ENCODE measurements at places on chromosomes 1 and 21.

- DNase-seq: no peak
Observed at GRCh38 chr1:61424382-61424781, 300.6 kb downstream of the TM2D1 start.

DNA sequence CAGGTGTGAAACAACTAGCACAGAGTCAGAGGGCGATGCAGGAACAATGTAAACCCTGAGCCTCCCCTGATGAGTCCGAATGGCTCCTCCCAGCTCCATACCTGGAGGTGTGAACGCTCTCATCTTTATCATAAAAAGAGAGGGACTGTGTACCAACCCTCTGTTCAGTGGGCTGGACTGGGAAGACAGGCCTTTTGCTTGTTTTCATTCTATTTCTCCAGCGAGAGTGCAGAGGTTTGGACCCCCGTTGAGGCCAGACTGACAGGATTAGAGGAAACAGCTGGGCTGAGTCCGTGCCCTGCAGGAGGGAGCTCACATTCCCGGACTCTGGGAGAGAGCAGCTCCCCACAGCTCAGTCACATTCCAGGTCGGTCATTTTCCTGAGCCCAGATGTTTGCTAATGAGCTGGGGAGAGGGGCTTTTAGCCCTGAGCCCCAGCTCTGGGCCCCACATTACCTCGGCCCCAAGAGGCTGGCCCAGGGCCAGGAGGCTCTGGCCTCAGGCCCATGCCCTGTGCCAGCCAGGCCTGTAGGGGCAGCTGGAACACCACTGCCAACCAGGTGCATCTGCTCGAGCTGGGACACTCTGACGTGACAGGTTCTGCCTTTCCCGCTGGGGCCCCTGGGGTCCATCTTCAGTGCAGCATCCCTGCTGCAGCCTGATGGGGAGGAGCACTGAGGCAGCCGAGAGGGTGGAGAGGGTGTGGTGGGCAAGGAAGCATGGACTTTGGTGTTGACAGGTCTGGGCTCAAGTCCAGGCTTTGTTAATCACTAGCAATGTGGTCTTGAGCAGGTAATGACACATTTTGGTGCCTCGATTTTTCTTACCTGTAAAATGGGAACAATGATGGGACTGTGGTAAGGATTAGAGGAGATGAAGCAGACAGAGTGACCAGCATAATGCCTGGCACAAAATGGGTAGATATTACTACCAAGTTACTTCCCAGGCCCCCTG is 3.5 kb upstream of the NBL1 start:
- DNase-seq: no peak

DNA sequence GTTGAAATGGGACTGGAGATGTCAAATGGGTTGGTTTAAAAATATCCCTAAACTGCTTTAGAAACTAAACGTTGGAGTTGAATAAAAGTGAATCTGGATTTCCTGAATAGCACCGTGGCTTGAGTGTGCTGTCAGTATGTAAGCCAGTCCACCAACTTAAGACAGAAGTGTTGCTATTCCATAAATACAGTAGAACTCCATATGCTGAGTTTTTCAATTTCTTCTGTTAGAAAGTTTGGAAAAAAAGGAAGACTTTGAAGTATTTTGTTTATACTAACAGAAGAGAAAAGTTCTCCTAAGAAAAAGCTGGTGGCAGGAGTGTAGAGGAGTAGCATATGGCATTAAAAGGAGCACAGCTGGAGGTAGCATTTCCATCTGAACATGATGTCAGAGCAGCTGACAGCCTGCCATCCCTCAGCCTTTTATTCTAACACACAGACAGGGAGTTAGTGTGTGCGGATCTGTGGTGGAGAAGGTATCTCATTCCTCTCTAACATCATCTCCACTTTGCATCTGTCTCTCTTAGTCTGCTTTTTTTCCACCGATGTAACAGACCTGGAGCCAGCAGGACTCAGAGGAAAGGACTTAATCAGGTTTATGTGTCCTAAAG is at the start of gene ZBTB18:
Gene ZBTB18, plus strand, starts transcription at position 449 of the 610 bp plus-strand sequence. Its CDS starts 149 bp downstream, at position 598.
- DNase-seq: peak; percentile 79

DNA sequence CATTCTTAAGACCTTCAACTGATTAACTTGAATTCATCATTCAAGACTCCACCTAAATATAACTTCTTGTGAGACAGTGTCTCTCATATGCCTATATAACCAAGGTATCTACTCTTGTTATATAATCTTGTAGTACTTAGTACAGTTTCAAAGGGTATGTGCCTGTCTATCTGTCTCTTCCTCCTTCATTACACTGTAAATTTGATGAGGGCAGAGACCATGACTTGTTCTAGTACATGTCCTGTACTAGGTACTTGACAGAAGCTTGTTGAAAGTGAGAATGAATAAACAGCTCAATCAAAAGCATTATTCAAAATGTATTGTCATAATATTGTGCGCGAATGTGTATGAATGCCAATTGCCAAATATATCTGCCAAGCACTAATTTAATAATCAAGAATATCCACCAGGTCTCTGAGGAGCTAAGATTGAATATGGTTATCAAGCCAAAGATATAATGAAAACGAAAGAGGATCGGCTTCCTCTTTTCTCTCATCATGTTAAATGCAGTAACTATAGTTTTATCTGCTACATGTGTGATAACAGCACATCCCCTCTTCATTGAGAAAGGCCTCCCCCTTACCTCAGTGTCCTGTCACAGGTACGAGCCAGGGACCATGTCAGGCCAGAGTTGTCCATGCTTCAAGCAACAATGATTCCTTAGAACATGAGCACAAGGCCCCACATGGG is 117.3 kb downstream of the UCHL5 start:
- no peak for DNase-seq

- DNase-seq: no peak
Observed at GRCh38 chr1:153627715-153628626, at the start of gene S100A1. S100A1 (plus strand) TSS chr1:153628434; CDS start chr1:153630522, 2,088 bp downstream.

GRCh38 chr1:235923466-235924021 is 56.8 kb upstream of the LYST start:
- peak; percentile 55 for DNase-seq

GRCh38 chr1:40662864-40663263 is 2.6 kb downstream of the RIMS3 start:
- peak; percentile 42 for DNase-seq

- no peak for DNase-seq
Observed at GRCh38 chr1:7365706-7366105, 405.4 kb upstream of the VAMP3 start.

- DNase-seq: no peak
Observed at GRCh38 chr1:4624141-4624715, 30.2 kb upstream of the AJAP1 start.

DNA sequence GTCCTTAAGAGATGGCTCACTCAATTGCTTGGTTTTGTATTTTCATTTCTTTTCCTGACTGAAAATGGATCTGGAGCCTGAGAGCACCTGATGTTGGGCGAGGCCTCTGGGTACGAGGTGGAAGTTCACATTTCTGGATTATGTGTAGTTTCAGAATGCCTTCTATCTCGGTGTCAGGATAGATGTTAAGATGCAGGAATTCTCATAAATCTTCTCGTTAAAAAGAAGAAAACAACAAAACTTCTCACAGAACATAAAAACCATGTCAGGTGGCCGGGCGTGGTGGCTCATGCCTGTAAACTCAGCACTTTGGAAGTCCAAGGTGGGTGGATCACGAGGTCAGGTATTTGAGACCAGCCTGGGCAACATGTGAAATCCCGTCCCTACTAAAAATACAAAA is 101.8 kb downstream of the RHOU start:
- DNase-seq: no peak

GRCh38 chr1:89829186-89829585 is 8.4 kb downstream of the LRRC8D start:
- no peak for DNase-seq

- DNase-seq: no peak
Observed at GRCh38 chr1:234820597-234820996, 210.6 kb upstream of the IRF2BP2 start.

DNA sequence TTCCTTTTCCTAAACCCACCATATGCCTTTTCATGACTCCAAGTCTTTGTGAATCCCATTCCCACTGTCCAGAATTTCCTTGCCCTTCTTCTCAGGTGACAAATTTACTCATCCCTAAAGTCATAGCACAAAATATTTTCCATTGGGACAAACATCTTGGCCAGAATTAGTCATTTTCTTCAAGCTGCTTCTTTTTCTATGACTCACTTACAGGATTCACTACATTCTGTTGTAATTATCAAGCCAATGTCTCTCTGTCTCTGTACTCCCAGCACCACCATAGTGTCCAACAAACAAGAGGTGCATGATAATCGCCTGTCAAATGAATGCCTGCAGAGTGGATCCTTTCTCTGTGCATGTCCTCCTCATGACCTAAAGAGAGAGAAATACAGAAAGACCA is 37.8 kb downstream of the SGIP1 start:
- no peak for DNase-seq

GRCh38 chr1:232038706-232039677 is 412.4 kb downstream of the DISC1 start:
- DNase-seq: peak; percentile 83

DNA sequence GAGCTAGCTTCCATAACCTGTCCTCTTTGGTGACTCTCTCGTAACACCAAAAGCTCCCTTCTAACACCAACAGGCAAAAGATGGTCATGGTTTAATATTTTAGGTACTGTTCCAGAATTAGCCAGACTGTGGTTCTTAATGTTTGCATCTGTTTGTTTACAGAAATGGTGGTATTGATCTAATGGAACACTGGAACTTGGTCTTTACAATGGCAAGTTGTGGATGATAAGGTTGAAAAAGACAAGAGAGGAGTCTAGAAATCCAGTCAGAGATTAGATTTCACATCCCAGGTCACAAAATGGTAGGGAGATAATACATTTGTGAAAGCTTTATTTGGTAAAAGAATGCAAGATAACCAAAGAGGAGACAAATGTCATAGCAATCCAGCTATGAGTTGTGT is 293.1 kb downstream of the SMYD3 start:
- no peak for DNase-seq

DNA sequence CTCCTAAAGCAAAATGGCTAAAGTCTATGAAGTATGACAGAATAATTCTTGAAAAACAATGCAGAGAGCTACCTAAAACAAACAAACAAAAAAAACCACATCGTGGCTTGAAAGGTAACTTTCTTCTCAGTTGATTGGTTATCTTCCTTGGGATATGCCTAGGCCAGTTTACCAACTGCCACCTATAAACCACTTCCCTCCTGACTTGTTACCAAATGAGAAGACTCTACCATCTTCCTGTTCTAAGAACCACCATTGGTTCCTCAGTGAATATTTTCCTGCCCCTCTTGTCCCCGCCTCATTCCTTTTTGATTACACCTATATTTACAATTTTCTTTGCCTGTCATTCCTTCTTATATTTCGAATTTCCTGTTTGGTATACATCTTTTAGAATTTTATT is 336.6 kb downstream of the SIPA1L2 start:
- DNase-seq: no peak

DNA sequence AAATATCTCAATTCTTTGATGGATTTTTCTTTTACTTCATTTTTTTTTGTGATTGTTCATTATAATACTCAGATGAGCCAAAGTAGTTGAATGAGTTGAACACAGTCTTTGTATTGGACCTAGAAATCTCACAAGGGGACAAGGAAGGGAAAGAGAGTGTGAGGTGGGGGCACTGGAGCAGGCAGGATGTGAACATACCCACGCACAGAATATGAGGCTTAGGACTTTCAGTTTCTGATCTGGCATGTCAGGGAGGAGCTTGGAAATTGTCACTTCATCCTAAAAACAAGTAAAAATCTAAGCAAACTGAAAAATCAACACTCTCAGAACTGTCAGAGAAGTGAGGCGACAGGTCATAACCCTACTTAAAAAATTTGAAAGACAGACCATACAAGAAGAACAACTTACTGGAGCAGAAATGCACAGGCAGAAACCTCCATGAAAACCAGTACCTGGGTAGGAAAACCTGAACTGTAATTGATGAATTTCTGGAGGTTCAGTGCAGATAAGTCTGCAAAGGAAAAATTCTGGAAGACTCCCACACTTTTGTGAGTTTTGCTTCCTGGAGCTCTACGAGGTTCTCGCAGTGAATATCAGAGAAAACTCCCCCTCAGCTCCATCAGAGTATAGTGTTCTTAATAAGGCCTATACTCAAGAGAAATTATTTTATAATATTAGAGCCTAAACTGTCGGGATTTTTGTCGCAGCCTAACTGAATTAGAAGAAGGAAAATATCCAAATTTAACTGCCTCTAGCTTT is 3.6 kb upstream of the PTGS2 start:
- DNase-seq: no peak

- peak; percentile 68 for DNase-seq
Observed at GRCh38 chr1:11736746-11737639, 1.1 kb downstream of the AGTRAP start.

- DNase-seq: no peak
Observed at GRCh38 chr1:44536357-44537209, 131.5 kb downstream of the RNF220 start.

DNA sequence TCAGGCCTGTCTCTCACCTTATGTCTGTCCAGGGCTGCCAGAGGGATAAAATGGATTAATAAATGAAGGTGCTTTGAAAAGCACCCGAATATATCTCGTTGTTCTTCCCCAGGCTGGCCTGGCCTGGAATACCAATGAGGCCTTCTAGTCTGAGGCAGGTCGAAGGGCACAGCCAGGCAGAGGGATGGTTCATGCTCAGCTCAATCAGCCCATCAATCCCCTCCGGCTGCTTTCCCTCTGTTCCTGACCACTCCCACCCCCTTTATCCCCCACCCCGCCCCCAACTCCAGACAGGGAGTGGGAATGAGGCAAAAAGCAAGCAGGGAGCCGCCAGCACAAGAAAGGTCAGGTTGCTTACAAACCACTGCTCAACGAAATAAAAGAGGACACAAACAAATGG is 40.0 kb upstream of the PRELP start:
- no peak for DNase-seq

DNA sequence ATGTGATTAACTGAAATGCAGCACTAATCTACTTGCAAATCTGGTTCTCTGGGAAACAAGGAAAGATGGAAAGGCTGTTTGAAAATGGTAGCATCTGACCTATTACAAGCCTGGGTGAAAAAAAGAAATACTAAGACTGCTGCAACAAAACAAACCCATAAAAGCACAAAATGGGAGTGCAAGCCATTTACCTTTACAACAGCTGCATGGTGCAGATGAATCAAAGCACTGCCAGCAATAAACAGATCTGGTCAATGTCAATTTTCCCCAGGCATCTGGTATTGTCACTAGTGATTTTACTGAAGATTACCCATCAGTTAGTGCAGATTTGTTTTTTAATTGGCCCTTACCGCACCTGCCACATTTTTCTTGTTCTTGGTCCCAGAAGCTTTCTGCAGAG is 1341.7 kb downstream of the PLA2G4A start:
- no peak for DNase-seq

GRCh38 chr1:97726386-97726785 is 194.4 kb downstream of the DPYD start:
- DNase-seq: no peak

GRCh38 chr1:90850898-90851710 is 134.0 kb upstream of the BARHL2 start:
- peak; percentile 62 for DNase-seq

GRCh38 chr1:109527098-109527811 is 12.4 kb upstream of the GPR61 start:
- DNase-seq: no peak

All from fibroblast of lung (primary cell).